Natural killer cell (primary cell): ENCODE measurements at places on chromosomes 3 and 15.

- DNase-seq = no peak
- no peaks in the 10 kb centered on the region for H3K36me3 ChIP-seq
- peaks cover 10% of the 10 kb centered on the region for H3K4me1 ChIP-seq
- H3K27me3 ChIP-seq = no peaks in the 10 kb centered on the region
- H3K27ac ChIP-seq = no peak overlapping the region
- H3K4me3 ChIP-seq = no peak overlapping the region
These were observed 206.1 kb upstream of the PROK2 start for GRCh38 chr3:71991046-71991445.

GRCh38 chr3:172520301-172520831 is 2.9 kb downstream of the TNFSF10 start:
- H3K4me3 ChIP-seq = peak overlapping the region; percentile 0
- H3K27me3 ChIP-seq = no peaks in the 10 kb centered on the region
- DNase-seq = peak; percentile 49
- peak overlapping the region; percentile 0 for H3K27ac ChIP-seq

- no peaks in the 10 kb centered on the region for H3K36me3 ChIP-seq
- H3K27ac ChIP-seq = no peak overlapping the region
- H3K4me3 ChIP-seq = no peak overlapping the region
- H3K4me1 ChIP-seq = no peaks in the 10 kb centered on the region
These were observed 418.8 kb upstream of the NR2F2 start for GRCh38 chr15:95911570-95912279.

GRCh38 chr3:169907476-169907875 is 3.9 kb upstream of the SAMD7 start:
- no peak overlapping the region for H3K27ac ChIP-seq
- H3K27me3 ChIP-seq = no peaks in the 10 kb centered on the region
- DNase-seq = no peak
- no peaks in the 10 kb centered on the region for H3K4me1 ChIP-seq

- no peaks in the 10 kb centered on the region for H3K27me3 ChIP-seq
- H3K4me3 ChIP-seq = no peak overlapping the region
- H3K36me3 ChIP-seq = no peaks in the 10 kb centered on the region
- DNase-seq = no peak
- H3K4me1 ChIP-seq = no peaks in the 10 kb centered on the region
- H3K27ac ChIP-seq = no peak overlapping the region
These were observed 14.1 kb downstream of the ST3GAL6 start for GRCh38 chr3:98777286-98777685.

GRCh38 chr15:45534821-45535220 is 12.3 kb upstream of the SLC30A4 start:
- DNase-seq = no peak
- no peaks in the 10 kb centered on the region for H3K27me3 ChIP-seq
- H3K36me3 ChIP-seq = no peaks in the 10 kb centered on the region
- H3K27ac ChIP-seq = no peak overlapping the region
- no peaks in the 10 kb centered on the region for H3K4me1 ChIP-seq
- no peak overlapping the region for H3K4me3 ChIP-seq

- no peak for DNase-seq
- H3K27ac ChIP-seq = no peak overlapping the region
- H3K36me3 ChIP-seq = no peaks in the 10 kb centered on the region
- H3K4me1 ChIP-seq = peaks cover 4% of the 10 kb centered on the region
These were observed 10.5 kb downstream of the LRRK1 start for GRCh38 chr15:100929641-100930042.

DNA sequence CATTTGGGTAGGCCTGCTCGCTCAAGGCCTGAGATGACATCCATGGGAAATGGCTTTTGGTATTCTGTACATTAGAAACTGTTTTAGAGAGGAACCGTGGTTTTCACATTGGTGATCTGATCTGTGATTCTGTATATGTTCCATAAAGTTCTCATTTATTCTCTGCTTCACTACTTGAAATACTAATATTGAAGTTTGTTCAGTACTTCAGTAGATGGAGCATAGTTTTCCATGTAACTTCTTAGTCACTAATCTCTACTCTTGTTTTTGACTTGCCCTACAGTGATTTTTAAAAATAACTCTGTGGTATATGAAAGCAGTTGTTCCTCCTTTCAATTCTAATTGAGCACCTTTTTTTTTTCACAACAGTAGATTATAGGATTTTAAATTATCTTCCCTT is 66.5 kb downstream of the MBNL1 start:
- H3K4me1 ChIP-seq = peaks cover 23% of the 10 kb centered on the region
- H3K36me3 ChIP-seq = peaks cover 51% of the 10 kb centered on the region
- H3K27me3 ChIP-seq = no peaks in the 10 kb centered on the region
- no peak for DNase-seq
- H3K27ac ChIP-seq = no peak overlapping the region

- H3K4me1 ChIP-seq = no peaks in the 10 kb centered on the region
- DNase-seq = no peak
- no peaks in the 10 kb centered on the region for H3K27me3 ChIP-seq
- H3K4me3 ChIP-seq = no peak overlapping the region
- H3K36me3 ChIP-seq = no peaks in the 10 kb centered on the region
These were observed 340.1 kb upstream of the ROBO2 start for GRCh38 chr3:76699846-76700245.

GRCh38 chr3:61948699-61949305 is 387.4 kb downstream of the PTPRG start:
- no peaks in the 10 kb centered on the region for H3K4me1 ChIP-seq
- H3K27me3 ChIP-seq = no peaks in the 10 kb centered on the region
- H3K4me3 ChIP-seq = no peak overlapping the region
- DNase-seq = no peak
- H3K27ac ChIP-seq = no peak overlapping the region

DNA sequence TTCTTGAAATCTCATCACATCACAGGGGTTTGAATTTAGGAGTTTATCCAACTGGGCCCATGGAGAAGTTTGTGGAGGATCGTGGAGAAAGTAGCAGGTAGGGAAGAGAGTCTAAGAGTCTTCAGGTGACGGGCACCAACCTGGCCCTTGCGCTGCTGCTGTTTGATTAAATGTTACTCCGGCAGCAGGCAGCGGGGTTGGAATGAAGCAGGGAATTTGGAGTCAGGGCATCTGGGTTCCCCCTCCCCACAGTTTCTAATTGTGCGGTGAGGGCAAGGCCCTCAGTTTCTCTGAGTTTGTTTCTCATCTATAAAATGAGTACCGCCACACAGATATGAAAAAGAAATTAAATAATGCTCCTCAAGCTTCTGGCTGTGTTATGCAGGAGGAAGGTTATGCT is 182.9 kb upstream of the RGMA start:
- no peaks in the 10 kb centered on the region for H3K27me3 ChIP-seq
- H3K27ac ChIP-seq = no peak overlapping the region
- DNase-seq = no peak
- H3K36me3 ChIP-seq = no peaks in the 10 kb centered on the region
- H3K4me1 ChIP-seq = no peaks in the 10 kb centered on the region

GRCh38 chr15:55319537-55320237 is 665 bp downstream of the PIGB start:
- peaks cover 1% of the 10 kb centered on the region for H3K36me3 ChIP-seq
- H3K27me3 ChIP-seq = no peaks in the 10 kb centered on the region
- H3K27ac ChIP-seq = peak overlapping the region; percentile 91
- peak overlapping the region; percentile 76 for H3K4me3 ChIP-seq
- peaks cover 17% of the 10 kb centered on the region for H3K4me1 ChIP-seq

DNA sequence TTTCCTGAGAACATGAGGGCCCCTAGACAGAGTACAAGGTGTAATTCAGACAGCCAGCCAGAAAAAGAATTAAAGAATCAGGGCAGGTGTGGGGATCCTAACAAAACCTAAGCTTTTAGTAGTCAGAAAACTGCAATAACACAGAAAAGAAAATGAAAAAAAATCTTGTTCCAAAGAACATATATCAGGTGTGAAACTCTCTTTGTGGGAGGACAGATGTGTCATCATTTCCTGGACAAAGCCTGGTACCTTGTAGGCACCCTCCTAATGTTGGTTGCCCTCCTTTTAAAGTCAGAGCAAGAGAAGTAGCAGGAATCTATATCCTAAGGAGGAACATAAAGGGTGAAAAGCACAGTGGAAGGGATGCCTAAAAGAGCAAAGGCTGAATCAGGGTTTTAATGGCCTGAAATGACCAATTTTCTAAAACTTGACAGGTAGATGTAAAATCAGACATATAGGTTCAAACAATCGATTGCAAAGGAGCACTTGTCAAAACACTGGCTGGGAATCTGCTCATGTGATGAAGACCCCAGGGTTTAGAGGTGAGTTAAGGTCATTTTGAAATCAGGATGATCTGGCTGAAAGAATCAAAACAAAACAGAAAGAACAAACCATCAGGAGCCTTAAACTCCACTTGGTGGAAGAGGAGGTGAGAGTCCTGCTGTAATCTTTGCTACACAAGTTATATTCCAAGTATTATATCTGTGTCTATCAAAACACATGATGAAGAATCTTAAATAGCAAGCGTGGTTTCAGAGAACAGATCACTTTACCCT is 54.9 kb downstream of the TGFBR2 start:
- H3K36me3 ChIP-seq = peaks cover 47% of the 10 kb centered on the region
- H3K4me1 ChIP-seq = peaks cover 58% of the 10 kb centered on the region
- DNase-seq = peak; percentile 56
- no peak overlapping the region for H3K4me3 ChIP-seq

GRCh38 chr3:175608356-175608755 is 749.2 kb downstream of the NAALADL2 start:
- no peaks in the 10 kb centered on the region for H3K4me1 ChIP-seq
- no peak overlapping the region for H3K4me3 ChIP-seq
- no peaks in the 10 kb centered on the region for H3K36me3 ChIP-seq
- H3K27ac ChIP-seq = no peak overlapping the region

DNA sequence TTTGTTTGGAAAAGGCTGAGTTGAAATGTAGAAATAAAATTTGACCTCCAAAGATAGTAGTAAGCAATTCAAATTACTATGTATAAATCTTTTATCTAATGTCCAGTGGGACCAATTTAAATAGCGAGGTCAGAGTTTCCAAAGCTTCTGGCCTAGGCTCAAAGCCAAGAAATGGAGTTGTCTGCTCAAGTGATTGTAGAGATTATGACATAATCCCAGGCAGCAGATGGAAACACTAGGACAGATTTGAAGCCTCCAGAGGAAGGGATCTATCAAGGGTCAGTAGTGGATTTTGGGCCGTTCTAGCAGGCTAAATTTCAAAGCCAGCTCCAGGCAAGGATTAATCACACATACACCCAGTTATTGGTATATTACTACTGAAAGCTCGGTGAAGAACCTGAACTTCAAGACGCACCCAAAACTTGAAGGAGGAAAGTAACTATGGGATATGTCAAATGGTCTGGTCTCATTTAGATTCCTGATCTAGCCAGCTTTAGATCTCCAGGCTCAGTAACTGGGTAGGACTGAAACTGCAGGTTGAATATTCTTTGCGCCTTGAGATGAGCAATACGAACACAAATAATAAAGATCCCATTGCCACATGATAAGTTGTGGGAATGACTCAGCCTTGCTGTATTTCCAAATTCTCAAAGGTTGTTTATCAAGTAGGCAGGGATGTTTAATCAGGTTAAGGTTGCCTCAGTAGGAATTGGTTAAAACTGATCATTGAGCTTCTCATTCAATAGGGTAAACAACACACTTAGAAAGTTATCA is 30.9 kb upstream of the ARRDC4 start:
- no peak for DNase-seq
- H3K36me3 ChIP-seq = no peaks in the 10 kb centered on the region
- no peak overlapping the region for H3K4me3 ChIP-seq
- H3K27ac ChIP-seq = no peak overlapping the region
- no peaks in the 10 kb centered on the region for H3K27me3 ChIP-seq

GRCh38 chr3:39657075-39657474 is 152.3 kb upstream of the MYRIP start:
- no peak overlapping the region for H3K4me3 ChIP-seq
- no peaks in the 10 kb centered on the region for H3K36me3 ChIP-seq
- no peaks in the 10 kb centered on the region for H3K4me1 ChIP-seq
- no peak overlapping the region for H3K27ac ChIP-seq
- no peak for DNase-seq
- H3K27me3 ChIP-seq = no peaks in the 10 kb centered on the region

DNA sequence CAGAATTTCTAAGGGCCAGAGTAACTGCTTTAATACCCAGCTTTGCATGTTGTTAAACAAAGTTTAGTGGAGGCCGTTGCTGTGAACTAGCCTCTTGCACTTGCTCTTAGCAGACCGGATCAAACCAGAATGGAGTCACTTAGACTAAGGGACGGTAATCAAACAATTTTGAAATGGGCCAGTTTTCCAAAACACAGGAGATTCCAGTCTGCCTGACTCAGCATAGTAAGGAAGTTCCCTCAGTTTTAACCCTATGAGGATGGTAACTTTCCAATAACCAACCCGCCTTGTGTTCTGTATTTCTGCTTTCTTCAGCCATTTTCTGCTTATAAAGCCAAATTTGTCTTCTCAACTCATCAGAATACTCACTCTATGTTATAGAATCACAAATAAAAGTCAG is 77.2 kb upstream of the WDR72 start:
- no peaks in the 10 kb centered on the region for H3K4me1 ChIP-seq
- H3K27me3 ChIP-seq = no peaks in the 10 kb centered on the region
- no peak overlapping the region for H3K27ac ChIP-seq
- DNase-seq = no peak
- H3K4me3 ChIP-seq = no peak overlapping the region

DNA sequence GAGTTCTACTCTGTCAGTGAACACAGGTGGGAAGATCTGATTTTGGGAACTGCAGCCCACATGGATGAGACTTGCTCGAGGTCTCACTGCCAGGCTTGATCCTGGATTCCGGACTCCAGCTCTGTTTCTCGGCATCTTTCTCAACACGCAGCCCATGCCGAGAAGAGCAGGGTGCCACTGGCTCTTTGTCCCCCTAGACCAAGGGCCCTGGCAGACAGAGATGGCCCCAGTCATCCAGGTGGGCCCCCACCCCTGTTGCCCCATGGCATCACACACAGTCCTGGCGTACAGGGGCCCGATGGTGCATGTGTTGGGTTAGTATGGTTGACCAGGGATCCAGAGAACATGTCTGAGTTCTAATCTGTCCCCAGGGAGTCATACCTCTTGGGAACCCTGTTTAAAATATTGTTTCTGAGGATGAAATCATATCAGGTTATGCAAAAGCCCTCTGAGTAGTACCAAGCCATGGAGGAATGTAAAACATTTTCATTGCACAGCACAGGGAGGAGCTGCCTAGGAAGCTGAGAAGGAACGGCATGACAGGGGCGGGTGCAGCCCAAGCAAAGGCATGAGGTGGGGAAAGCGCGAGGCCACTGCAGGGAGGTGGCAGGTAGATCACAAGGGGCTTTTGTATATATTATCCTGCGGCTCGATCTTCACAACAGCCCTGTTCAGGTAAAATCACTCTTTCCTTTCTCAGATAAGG is 320.6 kb downstream of the UACA start:
- H3K36me3 ChIP-seq = no peaks in the 10 kb centered on the region
- no peaks in the 10 kb centered on the region for H3K27me3 ChIP-seq
- H3K27ac ChIP-seq = no peak overlapping the region
- no peak overlapping the region for H3K4me3 ChIP-seq
- peaks cover 6% of the 10 kb centered on the region for H3K4me1 ChIP-seq
- no peak for DNase-seq
